Stimulated activated CD8-positive, alpha-beta memory T cell treated with anti-CD3 and anti-CD28 coated beads, Interleukin-4, amount 100 ng/mL, for 4 hours (primary cell): ENCODE measurements at places on chromosomes 7 and 10.

DNA sequence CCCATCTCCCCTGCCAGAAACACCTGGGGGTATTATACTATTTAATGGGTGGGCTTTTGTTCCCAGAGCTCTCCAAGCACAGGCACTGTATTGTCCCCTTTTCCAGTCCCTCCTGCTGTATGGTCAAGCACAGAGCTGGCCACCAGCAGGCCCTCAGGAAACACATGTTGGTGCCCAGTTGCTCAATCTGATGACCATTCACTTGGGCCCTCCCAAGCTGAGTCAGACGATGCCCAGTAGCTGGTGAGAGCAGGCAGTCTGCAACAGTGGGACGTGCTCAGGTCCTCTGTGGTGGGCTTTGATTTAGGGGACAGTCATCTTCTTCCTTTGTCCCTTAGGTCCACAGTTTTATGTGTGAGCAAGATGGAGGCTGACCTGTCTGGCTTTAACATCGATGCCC is 11.8 kb downstream of the SFXN2 start:
- DNase-seq, result no peak

GRCh38 chr7:43530553-43531410 is 52.1 kb upstream of the STK17A start:
- no peak for DNase-seq

GRCh38 chr10:106757521-106757920 is 407.0 kb downstream of the SORCS1 start:
- DNase-seq, result no peak

DNA sequence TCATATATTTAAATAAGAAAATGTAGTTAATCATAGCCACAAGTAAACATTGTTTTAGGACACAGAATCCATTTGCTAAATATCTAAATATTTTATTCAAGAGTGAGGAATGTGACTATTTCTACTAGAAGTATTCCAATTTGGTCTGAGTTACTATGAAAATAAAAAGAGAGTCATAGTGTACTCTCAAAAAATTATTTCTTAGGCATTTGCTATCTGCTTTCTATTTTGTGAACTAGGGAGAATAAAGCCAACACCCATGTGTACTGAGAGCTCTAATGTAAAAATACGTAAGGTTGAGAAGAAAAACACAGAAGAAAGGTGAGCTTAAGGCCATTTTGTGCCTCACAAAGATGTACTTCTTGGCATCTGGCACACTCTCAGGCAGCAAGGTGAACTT is 38.3 kb downstream of the PRTFDC1 start:
- DNase-seq, result no peak

DNA sequence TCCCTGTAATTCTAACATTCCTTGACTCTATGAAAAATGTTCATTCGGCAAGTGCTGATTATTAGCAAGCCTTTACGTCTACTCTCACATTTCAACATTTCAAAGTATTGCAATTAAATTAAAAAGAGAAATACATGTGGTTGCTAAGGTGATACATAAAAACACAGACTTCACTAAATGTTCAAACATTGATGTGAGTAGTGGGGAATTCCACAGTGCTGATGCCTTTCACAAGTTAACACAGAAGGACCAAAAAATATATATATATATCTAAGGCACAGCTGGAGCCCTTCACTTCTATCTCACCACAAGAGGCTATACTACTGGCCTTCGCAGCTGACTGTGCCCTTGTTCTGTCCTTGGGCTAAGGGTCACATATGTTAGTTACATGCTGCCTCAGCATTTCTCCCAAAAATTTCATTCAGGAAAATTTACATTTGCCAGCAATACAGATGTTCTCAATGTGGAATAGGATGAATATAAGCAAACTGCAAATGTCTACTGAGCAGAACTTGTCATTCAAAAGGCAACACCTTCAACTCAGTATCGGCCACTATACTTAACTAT is 13.9 kb downstream of the CTTNBP2 start:
- DNase-seq, result no peak

DNA sequence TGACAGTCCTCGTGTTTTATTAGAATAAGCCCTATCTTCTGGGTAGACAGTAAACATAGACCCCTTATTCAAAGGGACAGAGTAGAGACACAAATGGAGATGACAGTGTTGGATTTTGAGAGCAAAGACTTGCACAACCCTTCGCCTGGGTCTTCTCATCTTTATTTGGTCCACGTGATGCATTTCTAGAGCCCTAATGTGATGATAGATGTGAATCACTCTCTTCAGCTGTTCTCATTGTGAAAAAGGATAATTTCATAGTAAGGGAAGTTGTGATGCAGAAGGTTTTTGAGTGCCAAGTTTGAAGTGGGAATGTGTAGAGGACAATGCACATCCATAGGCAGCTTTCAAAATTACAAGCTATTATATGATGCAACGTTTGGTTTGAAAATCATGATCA is 86.3 kb downstream of the CREB5 start:
- no peak for DNase-seq

GRCh38 chr10:88281592-88282347 is 301.3 kb downstream of the RNLS start:
- DNase-seq, result no peak

DNA sequence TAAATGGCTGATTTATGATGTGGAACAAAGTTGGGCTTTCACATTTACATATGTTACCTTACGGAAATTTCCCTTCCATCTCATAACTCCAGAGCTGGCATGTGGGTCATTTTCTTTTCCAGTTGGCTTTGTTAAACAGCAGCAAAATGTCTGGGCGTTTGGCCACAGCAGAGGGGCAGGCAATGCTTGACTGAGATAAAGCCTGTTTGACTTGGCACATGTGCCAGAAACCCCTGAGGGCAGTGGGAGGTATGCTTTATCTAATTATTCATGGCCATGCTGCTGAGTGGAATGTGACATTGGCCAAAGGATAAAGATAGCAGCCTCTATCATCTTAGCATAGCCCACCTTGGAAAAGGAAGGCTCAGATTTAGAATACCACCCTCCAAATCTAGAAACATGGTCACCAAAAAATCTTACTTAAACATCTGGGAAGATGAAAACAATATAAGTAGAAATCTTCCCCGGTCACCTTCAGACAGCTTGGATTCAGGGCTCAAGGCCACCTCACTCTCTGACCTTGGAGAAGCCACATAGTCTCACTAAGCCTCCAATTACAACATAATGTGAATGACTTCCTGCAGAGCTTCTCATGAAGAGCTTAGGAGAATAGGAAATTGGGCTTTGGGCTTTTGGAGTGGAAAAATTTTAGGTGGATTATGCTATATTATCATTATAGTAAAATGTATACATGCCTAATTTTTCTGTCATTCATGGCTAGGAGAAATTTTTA is 101.5 kb downstream of the GRM3 start:
- no peak for DNase-seq

DNA sequence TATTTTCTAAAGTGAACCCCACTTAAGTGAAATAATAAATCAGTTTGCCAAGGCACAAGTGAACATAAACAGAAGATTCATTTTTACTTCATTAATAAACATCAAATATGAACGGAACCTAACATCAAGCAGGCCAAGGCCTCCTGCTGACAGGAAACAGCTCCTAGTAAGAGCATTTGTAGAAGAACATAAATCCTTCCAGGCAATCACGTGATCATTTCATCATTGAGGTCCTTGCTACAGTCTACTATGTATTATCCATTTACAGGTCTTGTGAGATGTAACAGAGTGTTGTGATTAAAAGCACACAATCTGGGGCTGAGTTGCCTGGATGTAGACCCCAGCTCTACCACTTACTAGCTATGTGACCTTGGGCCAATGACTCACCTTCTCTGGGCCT is 70.6 kb downstream of the CALD1 start:
- no peak for DNase-seq

GRCh38 chr10:71835671-71836595 is 15.1 kb downstream of the PSAP start:
- DNase-seq, result no peak

- no peak for DNase-seq
These were observed 135.2 kb downstream of the INHBA start for GRCh38 chr7:41567731-41568114.

DNA sequence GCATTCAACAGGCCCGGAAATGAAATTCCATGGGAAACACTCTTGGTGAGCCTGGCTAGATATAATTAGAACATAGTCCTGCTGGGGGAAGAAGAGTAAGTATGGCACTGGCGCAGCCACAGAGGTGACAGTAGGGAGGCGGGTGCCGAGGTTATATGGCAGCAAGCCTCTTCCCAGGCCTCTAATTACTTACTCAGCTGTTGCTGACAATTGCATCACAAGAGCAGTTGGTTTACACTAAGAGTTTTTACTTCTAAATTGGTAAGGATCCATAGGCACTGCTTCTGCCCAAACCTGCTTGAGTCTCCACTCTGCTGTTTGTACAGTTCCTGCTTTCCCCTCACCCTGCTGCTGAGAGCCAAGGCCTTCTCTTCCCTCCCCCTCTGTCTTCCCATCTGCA is 93.3 kb upstream of the DUSP5 start:
- no peak for DNase-seq

GRCh38 chr10:70331486-70332268 is 47.9 kb upstream of the NPFFR1 start:
- DNase-seq, result no peak

- DNase-seq, result no peak
These were observed 21.4 kb downstream of the PRKAR2B start for GRCh38 chr7:107065929-107066247.

GRCh38 chr10:9294865-9295264 is 1240.4 kb downstream of the GATA3 start:
- DNase-seq, result no peak

GRCh38 chr7:46549892-46550639 is 629.0 kb upstream of the IGFBP3 start:
- DNase-seq, result no peak

DNA sequence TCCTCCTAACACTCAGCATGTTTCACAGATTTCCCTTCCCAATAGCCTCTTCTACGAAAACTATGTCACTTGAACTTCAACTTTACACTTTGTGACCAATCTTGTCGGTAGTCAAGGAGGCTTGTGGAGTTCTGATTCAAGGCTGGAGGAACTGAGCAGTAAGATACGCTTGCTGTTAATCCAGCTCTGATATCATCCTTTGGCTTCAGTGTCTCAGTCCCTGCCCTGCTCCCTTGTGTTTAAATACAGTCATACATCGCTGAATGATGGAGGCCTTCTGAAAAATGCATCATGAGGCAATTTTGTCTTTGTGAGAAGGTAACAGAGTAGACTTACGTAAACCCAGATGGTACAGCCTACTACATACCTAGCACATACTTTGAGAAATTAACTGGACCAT is 173.6 kb downstream of the RNF133 start:
- no peak for DNase-seq

- no peak for DNase-seq
These were observed 10.1 kb upstream of the ZNF107 start for GRCh38 chr7:64655811-64656210.

- no peak for DNase-seq
These were observed 308.3 kb upstream of the IGFBP3 start for GRCh38 chr7:46229409-46229808.

DNA sequence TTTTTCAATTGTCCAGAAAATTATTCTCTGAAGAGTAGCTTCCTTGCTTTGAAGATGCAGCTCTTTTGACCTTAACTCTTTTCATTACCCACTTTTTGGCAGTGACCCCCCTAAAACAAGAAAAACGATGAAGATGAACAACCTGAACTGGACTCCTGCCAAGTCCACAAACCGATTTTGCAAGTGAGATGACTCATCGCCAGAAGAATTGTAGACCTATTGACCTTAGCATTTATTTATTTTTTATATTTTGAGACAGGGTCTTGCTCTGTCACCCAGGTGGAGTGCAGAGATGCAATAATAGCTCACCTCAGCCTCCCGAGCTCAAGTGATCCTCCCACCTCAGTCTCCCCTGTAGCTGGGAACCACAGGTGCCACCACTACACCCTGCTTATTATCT is 859.2 kb downstream of the GATA3 start:
- DNase-seq, result no peak

GRCh38 chr7:156177422-156178055 is 365.3 kb upstream of the SHH start:
- no peak for DNase-seq

DNA sequence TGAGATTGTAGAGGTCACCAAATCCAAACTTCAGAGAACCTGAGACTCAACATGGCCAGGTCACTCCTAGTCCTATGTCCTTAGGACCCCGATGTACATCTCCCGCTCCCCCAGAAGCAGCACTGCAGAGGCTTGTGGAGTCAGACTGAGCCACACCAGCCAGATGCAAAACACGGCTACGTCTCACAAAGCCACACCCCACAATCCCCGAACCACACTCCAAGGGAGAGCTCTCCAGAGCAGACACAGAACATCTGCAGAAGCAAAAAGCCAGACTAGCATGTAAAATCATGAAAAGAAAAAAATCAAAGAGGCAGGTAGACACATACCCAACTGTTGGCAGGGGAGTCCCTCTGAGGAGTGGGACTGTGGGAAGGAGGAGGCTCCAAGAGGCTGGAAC is 104.9 kb downstream of the CTBP2 start:
- no peak for DNase-seq

DNA sequence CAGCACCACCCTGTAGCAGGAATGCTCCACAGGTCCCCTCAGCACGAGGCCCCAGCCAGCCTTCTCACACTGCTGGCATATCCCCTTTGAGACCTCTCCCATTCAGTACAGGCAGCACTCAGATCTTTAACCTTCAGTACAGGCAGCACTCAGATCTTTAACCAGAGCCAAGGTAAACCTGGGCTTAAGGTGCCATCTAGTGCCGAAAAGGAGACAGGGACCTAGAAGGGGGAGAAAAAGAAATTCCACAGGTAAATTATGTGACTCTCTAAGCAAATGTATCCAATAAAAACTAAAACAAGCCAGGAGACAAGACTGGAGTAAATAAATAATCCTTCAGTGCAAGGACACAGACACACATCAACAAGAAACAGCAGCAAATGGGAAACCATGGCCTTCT is 358.6 kb downstream of the PTPRN2 start:
- no peak for DNase-seq
